SHP77 treated with DMSO at 0.1 percent for 48 hours (cell line): ENCODE measurements at places on chromosomes 11 and 22.

DNA sequence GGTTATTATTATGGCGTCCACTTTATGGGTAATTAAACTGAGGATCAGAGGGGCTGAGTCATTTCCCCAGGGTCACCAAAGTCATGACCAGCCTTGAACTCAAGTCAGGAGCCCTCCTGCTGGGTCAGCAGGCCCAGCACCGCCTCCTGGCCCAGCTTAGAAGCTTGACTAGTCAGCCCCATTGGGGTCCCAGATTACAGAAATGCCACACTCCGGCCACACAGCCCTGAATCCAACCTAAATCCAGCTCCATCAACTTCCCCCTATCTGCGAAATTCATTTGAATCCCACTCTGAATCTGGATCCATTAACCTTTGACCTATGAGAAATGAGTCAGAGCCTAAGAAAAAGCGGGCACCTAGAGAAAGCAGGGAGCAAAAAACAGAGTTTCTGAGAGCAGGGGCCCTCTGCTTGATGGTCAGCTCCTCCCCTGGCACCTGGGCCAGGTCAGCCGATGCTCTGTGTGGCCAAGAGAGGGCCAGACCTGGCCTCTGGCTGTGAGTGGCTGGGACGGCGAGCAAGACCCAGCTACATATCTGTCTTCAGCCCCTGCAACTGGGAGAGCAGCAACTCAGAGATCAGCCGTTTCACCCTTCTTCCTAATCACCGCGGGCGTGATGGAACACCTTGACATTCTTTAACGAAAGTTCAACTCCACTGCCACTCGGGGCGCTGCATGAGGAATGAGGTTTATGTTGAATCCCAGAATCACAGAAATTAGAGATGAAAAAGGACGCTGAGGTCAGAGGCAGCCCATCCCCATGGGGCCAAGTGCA lies 196.1 kb downstream of the TRIM29 start:
- DNase-seq: no peak

- DNase-seq: no peak
Measured at GRCh38 chr11:67266449-67267187, at the start of gene GRK2. Gene GRK2 (plus strand): TSS chr11:67266473. CDS start chr11:67266700, 227 bp downstream.

DNA sequence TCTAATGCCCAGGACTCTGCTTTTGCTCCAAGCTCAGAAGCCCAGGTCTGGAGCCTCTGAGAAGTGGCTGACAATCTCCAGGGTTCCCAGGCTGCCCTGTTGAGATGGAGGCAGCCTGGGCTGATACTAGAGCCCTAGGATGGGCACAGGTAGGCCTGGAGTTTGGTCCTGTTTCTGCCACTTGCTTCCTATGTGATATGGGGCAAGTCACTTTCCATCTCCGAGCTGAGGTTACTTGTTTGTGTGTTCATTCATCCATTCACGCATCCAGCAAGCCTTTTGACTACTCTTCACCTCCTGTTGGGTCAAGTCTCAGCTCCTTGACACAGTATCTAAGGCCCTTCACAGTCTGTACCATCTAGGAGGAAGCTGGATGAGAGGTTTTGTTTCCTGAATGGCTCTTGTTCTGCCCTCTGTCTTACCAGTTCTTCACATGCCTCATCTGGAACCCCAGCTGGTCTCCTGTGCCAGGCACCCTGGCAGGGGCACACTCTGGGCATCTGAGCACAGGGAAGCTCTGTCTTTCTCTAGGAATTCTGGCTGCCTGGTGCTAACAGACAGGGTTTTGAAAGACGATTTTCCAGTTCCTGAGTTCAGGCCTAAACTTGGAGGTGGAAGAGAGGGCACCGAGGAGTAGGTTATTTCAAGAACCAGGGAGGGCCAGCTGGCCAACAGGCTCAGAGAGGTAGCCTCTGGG lies 53.2 kb upstream of the AMPD3 start:
- DNase-seq: no peak

DNA sequence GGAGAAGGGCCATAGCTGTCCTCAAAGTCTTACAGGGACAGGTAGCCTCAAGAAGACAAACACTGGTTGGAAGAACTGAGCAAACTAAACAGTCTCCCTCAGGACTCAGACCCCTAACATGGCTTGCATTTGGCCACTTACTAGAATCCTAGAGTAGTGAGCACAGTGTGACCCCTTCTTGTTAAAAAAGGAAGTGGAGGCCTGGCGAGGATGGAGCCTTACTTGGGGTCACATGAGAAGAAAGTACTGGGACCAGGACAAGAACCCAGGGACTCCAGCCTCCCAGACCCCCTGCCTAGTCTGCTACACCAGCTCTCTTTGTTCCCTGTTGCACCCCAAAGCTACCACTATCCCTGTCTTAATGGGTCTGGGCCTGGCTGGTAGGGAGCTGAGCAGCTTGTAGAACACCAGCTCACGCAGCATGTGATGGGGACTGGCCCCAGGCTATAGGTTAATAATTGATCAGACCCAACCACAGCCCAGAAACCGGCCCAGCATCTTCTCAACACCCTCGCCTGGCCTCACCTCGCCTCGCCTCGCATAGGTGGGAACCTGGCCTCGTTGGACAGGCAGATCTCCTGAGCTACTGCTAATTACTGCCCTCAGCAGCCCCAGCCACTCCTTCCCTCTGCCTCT lies 17.6 kb downstream of the DGAT2 start:
- DNase-seq: no peak

DNA sequence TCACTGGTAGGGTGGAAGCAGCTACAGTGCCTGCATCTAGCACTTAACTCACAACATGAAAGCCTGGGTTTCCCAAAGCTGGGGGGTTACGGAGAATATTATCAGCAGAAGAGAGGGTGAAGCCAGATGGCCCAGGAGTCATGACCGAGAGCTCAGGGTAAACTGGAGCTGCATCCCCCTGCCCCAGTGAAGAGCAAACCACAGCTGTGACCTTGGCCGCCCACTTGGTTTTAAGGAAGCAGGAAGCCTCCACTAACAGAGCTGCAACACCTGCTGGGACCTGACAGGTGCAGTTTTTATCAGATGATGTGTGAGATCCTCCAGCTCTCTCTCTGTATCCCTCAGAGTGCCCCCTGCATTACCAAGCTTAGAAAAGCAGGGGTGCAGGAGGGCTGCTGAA lies 20.9 kb downstream of the TCP11L1 start:
- DNase-seq: no peak

DNA sequence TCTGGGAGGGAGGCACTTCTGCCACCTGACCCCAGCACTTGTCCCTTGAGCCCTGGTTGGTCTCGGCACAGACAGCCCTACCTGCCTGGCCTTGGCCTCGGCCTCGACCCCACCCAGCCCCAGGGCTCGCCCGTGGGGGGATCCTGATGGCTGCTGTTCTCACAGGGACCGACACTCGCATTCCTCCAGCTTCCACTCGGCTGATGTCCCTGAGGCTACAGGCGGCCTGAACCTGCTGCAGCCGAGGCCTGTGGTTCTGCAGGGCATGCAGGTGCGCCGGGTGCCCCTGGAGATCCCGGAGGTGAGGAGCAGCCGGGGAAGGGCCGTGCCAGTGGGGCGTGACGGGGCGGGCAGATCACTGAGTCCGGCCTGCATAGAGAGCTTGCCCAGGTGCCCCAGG lies 5.1 kb downstream of the PCNX3 start:
- DNase-seq: no peak
